ENCODE measurements at places on chromosomes 2 and 18.

DNA sequence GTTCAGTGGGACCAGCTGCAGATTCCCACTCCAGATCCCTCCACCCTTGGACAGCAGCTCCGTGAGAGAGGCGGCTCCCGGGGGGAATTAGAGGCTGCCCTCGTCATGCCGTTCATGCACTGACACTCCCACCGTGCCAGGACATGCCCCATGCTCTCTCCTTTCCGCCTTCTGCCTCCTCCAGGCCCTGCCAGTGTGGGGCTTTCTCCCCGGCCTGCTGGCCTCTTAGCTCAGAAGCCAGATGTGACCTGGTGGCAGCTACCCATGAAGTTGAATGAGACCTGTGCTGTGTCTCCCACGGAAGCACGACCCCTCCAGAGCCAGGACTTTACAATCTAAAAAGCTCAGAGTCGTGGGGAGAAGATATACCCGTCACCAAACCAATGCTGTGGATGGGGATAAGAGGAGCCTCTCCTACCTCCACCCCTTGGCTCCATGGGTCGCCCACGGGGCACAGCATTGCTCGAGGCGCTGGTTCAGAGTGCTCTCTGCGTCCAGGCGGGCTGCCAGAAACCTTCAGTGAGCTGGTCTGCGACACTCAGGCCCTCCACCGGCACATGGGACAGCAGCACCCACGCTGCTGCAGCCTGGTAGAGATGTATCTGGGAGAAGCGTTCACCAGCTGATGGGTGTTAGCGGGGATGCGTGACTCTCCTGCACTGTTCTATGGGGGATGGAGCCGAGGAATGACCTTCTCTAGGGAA lies 111.0 kb upstream of the GPC1 start:
- DNase-seq = no peak

GRCh38 chr2:160111951-160112798 lies 49.8 kb upstream of the PLA2R1 start:
- no peak for DNase-seq

- no peak for DNase-seq
Measured at GRCh38 chr2:40820319-40820718, 368.4 kb upstream of the SLC8A1 start.

GRCh38 chr2:62382122-62382521 lies 123.9 kb downstream of the TMEM17 start:
- no peak for DNase-seq

DNA sequence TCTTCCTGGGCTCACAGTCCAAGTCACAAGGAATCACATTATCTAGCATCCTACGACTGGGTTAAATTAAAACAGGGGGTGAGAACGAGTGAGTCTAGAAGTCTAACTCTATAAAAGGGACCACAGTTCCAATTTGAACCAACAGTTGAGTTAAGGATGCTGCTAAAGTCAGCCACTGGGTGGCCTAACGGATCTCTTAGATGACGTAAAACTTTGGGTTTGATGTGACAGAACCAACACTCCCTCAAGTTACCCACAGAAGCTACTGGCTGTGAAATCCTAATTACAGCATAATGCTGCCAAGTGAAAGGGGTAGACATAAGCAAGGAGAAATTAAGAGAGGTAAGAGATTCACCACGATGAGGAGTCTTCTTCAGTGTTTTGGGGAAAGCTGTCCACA lies 32.7 kb upstream of the RUFY4 start:
- no peak for DNase-seq

DNA sequence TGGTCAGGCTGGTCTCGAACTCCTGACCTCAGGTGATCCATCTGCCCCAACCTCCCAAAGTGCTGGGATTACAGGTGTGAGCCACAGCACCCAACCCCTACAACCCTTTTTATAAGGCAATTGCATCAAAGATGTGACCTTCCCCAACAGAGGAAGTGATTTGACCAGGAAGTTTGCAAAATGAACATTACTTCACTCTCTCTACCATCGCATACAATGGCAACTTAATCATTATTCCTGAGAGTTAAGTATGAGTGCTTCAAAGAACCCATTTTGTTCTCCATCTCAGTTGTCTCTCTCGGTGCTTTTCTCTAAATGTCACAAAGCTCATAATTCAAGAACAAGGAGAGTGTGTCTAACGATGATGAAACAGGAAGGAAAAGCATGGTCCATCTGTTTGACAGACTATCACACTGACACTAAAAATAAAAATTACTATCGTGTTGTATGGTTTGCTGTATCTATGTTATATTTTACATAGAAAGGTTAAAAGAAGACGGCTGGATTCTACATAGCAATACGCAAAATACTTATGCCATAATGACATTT lies 18.1 kb upstream of the CREG2 start:
- DNase-seq = no peak

- DNase-seq = no peak
Measured at GRCh38 chr2:138445227-138445626, 56.3 kb upstream of the SPOPL start.

Data from A172 (cell line).